ENCODE measurements at places on chromosomes 16 and 17.
A peak's percentile ranks its signal among the peaks of the same experiment; 100 is the strongest.

DNA sequence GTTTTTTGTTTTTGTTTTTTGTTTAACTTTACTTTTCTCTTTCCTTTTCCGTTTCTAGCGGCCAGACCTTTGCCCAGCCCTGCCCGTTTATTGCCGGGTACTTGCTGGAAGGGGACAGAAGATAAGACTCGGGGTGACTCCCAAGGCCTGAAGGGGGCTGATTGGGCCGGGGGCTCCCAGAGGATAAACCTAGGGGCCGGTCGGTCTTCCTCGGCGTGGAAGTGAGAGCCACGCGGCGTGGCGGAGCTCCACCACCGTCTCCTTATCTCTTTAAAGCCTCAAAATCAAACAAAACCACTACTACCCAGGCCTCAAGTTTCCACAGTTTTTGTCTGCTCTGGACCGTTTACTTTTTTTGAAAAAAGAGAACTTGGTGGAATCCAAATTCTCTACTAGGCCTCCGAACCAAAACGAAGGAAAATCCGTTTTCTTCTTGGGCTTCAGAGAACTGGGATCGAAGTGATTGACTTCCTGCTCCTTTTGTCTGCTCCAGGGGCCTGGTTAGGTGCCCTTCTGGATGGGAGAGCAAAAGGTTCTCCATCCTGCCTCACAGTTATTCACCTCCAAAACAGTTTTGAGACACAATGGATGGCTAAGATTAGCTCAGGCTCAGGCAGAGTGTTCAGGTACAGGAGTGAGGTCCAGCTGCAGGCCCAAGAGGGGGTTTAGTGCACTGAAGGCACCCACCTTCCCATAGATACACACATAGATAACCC lies 8.5 kb upstream of the HOXB9 start:
- no peak for DNase-seq

DNA sequence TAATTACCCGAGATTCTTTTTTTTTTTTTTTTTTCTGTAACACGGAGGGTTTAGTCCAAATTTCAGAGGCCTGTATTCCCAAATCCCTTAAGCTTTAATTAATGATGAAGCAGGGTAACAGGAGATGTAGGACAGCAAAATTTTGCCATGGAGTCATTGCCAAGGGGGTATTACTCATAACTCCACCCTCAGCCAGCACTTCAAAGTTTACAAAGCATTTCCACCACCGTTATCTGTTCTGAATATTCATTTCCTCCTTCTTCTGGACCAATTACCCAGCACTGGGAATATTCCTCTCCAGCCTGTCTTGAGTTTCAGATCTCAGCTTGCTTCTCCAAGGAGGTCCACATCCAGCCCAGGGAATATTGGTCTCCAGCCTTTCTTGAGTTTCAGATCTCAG lies 747.5 kb upstream of the EEF2KMT start:
- DNase-seq = no peak

DNA sequence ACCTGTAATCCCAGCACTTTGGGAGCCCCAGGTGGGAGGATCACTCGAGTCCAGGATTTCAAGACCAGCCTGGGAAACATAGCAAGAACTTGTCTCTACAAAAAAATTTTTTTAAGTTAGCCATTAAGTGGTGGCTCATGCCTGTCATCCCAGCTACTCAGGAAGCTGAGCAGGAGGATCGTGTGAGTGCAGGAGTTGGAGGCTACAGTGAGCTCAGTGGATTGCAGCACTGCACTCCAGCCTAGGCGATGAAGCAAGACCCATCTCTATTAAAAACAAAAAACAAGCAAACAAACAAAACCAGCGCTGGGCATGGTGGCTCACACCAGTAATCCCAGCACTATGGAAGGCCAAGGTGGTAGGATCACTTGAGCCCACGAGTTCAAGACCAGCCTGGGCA lies 38.0 kb downstream of the HEATR3 start:
- no peak for DNase-seq

DNA sequence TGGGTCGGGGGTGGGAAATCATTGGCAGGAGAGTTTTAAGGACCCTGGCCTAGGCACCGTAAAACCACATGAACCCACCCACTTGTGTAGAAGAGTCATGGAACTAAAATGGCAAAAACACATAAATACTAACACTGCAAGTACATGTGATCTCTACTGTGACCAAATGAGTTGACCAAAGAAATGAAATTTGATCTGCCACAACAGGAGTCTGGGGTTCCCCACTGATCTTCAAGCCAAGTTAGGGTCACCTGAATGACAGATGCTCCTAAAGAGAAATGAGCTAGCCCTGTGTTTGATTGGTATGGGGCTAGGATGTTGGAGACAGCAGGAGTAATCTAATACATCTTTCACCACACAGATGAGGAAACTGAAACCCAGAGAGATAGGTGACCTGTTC lies 21.5 kb upstream of the SKAP1 start:
- DNase-seq = no peak

- no peak for DNase-seq
Observed at GRCh38 chr16:17304106-17304490, 166.7 kb downstream of the XYLT1 start.

DNA sequence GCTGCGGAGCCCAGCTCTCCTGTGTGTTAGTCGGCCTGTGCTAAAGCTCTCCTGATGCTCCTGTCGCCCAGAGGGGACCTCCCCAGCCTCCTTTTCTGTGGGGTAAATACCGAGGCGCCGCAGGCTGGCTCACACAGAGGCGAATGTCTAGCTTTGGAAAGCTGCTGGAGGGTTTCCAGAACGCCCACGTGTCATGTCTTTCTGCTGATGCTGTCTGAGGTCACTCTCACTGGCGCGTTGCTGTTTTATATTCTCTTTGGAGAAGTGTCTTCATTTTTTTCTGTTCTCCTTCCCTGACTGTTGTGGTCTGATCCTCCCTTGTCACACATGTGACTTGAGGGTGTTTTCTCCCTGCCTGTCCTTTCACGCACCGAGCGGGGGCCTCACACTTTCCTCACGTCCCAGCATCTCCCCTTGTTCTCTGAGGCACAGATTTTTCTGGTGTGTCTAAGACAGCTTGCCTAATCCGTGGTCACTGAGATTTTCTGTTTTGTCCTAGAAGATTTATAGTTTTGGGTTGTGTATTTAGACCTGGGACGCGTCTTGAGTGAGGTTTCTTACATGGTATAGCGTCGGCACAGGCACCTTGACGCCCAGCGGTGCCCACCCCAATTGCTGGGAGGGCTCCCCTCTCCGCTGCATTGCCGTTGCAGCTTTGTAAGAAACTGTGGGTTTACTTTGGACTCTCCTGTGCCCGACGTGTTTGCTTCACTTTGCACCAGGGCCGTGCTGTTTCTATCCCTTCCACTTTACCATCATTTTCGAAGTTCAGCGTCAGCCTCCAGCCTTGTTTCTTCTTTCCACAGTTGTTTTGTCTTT lies 92.1 kb upstream of the ZNF750 start:
- no peak for DNase-seq

GRCh38 chr16:17451843-17452242 lies 18.9 kb downstream of the XYLT1 start:
- DNase-seq = no peak

GRCh38 chr16:46923513-46924295 lies 39.5 kb downstream of the GPT2 start:
- no peak for DNase-seq

- DNase-seq = peak; percentile 76
Observed at GRCh38 chr17:3879186-3879585, 13.7 kb downstream of the CAMKK1 start.

Data from right lung (tissue), 10 donors.